ENCODE measurements at places on chromosomes 7 and 10.

GRCh38 chr7:66740302-66740979 lies at the start of gene RABGEF1:
Gene RABGEF1 (plus strand): TSS chr7:66740733. CDS start chr7:66771900, 31,167 bp downstream.
- DNase-seq, result peak; percentile 95

DNA sequence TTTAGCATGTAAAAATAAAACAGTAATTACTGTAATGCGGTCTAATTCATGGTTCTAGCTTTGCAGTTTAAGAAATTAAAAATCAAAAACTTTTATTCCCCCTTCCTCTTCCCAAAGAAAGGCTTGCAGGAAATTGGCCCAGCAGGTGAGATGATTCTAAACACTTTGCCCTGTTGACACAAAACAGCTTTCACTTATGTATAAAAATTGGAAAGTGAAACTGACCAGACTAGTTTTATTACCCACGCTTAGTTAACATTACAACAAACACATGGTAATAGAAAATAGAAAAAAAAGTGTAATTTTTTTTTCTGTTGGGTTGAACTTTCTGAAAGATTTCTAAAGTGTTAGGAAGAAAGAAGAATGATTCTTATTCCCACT lies 1.2 kb upstream of the CCDC6 start:
- no peak for DNase-seq

DNA sequence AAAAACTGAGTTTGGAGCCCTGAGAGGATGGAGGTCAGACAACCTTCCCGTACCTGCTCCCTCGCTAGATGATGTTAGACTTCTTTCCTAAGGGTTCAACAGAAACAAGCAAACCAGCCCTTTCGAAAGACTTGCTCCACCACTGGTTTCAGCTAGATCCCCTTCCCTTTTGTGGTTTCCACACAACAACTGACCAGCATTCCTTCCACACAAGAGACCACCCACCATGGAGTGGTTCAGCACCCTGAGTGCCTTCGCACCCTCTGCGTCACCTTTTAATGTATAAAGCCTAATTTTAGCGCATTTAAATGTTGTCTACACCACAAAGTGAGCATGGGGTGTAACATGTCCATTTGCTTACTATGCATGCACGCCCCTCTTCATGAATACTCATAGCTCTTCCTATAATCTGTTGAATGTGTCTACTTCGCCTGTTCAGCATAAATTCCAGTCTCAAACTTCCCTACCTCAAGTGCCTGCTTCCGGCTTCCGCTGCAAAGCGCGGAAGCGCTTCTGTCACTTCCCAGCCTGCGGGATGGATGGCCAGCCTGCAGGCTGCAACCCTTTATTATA lies 69.0 kb downstream of the TACC2 start:
- no peak for DNase-seq

DNA sequence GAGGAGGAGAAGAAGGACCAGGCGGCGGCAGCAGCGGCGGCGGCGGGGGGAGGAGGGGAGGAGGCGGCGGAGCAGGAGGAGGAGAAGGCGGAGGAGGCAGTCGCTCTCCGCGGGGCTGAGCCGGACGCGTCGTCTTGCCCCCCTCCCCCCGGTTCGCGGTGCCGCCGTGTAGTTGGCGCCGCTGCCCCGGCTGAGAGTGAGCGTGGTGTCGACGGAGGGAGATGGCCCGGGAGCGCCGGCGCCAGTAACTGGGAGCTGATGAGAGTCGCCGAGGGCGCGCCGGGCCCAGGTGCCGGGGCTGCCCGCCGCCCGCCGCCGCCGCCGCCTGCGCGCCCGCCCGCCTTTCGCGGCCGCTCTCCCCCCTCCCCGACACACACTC lies 257 bp downstream of the WAC start:
- no peak for DNase-seq

DNA sequence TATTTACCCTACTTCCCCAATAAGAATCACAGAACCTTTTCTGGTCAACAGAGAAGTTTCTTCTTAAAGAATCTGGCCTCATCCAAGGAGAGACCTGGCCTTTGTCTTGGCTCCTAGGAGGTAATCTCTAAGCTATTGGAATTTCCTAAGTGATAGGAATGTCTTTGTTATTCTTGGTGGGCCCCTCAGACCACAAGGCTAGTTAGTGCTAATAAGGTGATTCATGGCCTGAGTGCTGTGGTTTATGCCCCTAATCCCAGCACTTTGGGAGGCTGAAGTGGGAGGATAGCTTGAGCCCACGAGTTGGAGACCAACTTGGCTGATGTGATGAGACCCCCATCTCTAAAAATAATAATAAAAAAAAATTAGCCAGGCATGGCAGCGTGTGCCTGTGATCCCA lies 60.0 kb upstream of the CYP2C18 start:
- no peak for DNase-seq

- DNase-seq, result no peak
Observed at GRCh38 chr7:90224195-90224594, 12.7 kb downstream of the STEAP2 start.

GRCh38 chr7:103380395-103381191 lies 33.1 kb downstream of the PSMC2 start:
- DNase-seq, result no peak

- no peak for DNase-seq
Observed at GRCh38 chr10:126243971-126244370, 144.3 kb downstream of the ADAM12 start.

- no peak for DNase-seq
Observed at GRCh38 chr7:117066668-117067067, 113.4 kb downstream of the ST7 start.

DNA sequence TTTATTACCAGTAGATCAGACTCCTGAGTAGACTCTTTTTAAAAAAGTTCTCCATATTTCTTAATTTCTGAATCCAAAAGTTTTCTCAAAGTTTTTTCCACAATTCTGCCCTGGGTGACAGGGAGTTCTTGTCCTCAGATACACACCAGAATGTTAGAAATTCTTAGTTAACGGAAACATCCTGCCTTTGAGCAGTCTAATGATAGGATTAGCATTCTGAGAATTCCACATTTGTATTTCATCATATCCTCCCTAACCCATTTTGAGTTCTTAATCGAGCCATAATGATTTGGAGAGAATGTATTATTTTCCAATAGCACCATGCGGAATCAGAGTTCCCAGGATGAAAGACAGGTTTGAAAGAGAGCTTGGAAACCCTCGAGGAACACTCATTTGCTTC lies 28.9 kb upstream of the MRPS33 start:
- no peak for DNase-seq

DNA sequence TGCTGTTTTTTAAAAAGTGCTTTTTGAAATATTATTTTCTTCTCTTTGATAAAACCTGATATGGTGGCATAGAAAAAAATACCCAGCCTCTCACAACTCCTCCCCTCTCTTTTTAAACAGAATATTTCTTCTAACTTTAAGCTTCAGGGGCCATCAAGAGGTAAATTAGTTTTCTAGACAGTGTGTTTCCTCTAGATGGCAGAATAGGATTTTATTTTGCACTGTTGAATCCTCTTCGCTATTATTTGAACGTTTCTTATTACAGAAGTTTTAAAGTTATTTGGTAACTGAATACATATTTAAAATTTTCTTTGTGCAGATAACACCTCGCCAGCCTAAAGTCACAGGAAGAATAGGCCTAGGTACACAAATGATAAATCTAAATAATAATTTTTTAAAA lies 30.3 kb downstream of the ARL5B start:
- no peak for DNase-seq
